ENCODE measurements at places on chromosomes 2 and 18. TPM values are rescaled to one million over a fixed set of nuclear protein-coding genes. Genes with fewer than 3 reads are reported as not detected.
A peak's percentile ranks its signal among the peaks of the same experiment; 100 is the strongest.

The ZCCHC2 gene
- total RNA-seq: 15.0 TPM

The CCDC178 gene
- total RNA-seq: 0.19 TPM

The ZBTB7C gene
- 0.42 TPM for total RNA-seq

The HJURP gene
- 29.3 TPM for total RNA-seq

DNA sequence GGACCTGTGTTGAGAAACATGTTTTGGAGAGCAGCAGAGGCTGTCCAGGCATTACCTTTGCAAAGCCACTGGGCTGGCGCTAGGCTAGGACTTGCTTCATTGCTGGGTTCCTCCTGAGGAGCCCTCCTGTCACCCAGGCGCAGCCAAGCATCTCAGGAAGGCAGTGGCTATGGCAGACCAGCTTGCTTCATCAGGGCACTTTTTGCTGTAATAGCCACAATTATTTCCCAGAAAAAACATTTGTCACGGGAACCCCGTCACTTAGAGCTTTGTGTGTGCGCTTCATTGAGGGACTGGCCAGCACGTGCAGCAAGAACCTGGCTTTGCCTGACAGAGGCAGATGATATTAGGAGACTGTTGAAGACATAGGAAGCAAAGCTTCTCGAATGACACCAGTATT is 36.4 kb downstream of the SLC20A1 start:
- DNase-seq: no peak

DNA sequence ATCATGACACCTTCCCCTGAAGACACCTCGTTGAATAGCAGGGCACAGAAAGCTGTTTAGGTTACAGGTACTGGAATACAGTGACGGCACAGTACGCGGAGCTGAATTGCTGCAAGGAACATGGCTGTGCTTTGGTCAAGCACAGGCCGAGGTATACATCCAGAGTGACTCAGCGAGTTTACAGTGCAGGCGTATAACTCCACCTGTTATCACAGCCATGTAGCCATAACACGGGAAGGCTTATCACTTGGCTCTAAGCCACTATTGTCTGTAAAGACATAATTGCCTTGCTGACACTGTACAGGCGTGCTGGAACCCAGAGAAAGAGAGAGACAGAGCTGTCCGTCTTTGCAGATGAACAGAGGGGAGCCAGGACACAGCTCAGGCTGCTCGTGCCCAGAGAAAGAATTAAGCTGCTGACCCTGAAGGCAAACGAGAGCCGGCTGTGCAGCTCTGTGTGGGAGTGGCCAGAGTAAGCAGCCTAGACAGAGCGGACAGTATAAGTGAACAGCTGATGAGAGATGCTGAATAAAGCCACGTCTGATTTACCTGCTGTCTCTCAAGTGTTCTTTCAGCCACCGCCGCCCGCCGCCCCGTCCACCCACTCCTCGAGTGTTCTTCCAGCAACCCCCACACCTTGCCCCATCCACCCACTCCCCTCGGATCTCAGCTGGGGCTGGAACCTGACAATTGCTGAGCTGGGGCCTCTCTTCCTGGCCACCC is 87.3 kb upstream of the PPP1CB start:
- DNase-seq: no peak

- DNase-seq: no peak
Measured at GRCh38 chr18:45958027-45958426, 9.1 kb downstream of the EPG5 start.

DNA sequence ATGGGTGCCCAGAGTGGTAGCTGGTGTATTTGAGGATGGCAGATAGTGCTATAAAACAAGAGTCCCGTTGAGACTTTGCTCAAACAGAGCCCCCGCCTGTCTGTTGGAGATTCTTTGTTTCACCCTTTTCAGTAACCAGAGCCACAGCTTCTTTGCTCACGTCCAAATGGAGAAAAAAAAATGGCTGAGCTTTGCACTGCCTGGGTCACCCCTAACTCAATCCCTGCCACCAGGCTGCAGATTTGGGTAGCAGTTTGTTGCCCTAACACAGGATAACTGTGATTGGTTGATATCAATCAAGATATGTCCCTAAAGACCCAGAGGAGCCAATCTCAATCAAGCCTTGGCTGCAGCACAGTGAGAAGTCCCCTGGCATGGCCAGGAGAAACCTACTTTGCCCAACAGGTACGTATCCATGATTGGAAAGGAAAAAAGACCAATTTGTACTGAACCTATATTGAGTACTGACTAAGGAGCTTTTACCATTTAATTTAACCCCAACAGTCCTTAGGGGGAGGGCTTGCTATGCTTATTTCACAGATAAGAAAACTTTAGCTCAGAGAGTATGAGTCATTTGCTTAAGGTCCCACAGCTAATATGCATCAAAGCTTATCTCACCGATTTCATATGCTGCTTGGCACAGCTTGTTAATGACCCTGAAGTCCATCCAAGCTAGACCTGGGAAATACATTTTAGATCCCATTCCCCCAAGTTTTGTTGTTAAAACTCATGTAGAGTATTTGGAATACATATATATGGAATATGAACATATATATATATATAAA is 72.0 kb upstream of the SH3BP4 start:
- peak; percentile 11 for DNase-seq

GRCh38 chr2:203280428-203281064 is 41.7 kb downstream of the CYP20A1 start:
- DNase-seq: peak; percentile 13

The BIN1 gene
- 29.6 TPM for total RNA-seq

GRCh38 chr2:72603481-72603880 is 222.4 kb downstream of the EXOC6B start:
- no peak for DNase-seq

DNA sequence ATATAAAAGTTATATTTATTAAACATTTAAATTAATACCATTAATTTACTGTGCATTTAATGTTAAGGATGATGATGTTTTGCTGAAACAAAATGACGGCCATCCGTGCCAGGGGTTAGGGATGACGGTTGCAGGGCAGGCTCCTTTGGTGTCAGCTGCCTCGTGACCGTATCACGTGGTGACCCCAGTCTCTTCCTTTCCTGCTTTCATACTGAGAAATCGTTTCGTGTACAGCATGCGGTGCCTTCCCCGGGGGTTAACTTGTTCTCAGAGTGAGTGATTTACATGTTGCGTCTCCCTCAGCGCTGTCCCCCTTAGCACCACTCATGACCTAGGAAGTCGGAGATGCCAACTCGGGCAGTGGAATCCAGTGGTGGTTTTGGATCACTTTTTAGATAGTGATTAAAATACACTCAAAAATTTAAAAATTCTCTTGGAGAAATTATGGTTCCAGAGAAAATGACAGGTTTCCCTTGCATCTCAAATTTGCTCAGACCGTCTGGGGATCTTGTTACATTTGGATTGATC is 290.8 kb downstream of the GBX2 start:
- no peak for DNase-seq

The DRC1 gene
- total RNA-seq: not detected

GRCh38 chr2:237790353-237790752 is 8.2 kb upstream of the RBM44 start:
- DNase-seq: no peak

The ELAC1 gene
- total RNA-seq: 10.8 TPM

The UGT1A4 gene
- total RNA-seq: 0.12 TPM

The UGT1A10 gene
- total RNA-seq: not detected

GRCh38 chr2:165718610-165719210 is 75.3 kb downstream of the GALNT3 start:
- no peak for DNase-seq

DNA sequence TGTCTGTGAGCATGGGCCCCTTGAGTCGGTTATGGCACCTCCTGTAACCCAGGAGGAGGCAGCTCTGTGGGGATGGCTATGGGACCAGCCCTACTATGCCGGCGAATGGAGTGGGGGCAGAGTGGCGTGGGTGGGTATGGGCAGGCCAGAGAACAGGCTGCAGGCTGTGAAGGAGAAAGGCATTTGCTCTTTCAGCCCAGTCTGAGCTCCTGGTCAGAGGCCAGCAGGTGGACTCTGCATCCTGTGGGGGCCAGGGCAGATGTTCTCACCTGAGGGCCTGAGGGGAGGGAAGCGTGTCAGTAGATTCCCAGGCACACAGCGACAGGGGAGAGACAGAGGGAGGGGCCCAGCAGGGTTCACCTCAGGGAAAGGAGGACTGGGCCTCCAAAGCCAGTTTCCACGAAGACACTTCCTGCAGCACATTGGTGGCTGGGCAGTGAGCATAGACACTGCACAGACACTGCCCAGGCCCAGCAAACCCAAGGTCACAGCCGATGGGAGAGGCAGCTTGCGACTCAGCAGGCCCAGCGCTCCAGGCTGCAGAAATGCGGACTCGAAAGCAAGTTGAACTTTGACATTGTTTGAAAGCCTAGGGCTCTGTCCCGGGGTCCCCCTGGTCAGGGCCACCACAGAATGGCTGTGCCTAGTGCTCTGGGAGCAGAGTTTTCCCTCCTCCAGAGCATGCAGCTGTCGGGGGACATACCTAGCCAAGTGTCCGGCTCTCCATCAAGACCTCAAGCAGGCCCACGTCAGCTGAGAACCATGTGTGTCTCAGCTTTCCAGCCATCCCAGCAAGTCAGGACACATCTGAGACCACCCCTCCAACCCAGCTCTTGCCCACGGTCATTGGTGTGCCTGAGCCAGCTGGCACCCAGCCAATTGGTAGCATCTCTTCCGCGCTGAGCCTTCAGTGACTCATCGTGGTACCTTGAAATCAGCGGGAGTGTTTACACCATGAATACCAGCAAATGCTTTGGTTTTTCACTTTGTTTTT is 53.8 kb downstream of the TGOLN2 start:
- DNase-seq: peak; percentile 94

DNA sequence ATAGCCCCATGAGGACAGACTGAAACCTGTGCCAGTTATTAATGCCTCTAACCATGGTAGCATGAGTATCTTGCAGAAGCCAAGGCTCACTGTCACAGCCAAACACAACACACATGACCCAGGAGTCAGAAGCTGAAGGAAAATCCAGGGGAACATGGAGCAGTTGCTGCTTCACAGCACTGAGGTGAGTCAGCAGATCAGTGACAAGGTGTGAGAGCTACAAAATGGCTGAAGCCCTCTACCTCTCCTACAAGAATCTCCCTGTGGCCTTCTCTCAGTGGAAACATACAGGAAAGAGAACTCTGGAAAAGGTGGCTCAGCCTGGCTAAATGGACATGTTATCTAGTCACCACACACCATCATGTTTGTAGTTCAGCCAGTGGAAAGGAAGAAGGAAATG is 93.5 kb downstream of the NAB1 start:
- no peak for DNase-seq

GRCh38 chr2:217626926-217627325 is 375.9 kb downstream of the TNS1 start:
- DNase-seq: no peak

DNA sequence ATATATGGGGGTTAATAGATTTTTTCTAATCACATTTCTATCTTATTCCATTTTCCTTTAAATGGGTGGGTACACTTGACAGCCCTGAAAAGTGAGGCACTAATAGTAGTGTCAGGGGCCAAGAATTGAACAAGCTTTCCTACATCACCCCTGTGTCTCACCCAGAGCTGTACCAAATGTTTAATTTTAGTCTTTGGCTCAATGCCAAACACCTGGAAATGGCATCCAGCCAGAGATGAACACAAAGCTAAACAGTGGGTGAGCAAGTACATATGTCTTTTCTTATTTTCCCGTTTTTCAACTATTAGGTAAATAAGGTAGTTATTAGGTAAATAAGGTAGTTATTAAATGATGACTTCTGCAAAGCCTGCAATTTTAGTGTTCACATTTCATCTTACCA is 276.3 kb upstream of the ERBB4 start:
- peak; percentile 10 for DNase-seq

The RIT2 gene
- total RNA-seq: not detected

GRCh38 chr2:75517547-75518230 is 43.0 kb downstream of the EVA1A start:
- DNase-seq: no peak

DNA sequence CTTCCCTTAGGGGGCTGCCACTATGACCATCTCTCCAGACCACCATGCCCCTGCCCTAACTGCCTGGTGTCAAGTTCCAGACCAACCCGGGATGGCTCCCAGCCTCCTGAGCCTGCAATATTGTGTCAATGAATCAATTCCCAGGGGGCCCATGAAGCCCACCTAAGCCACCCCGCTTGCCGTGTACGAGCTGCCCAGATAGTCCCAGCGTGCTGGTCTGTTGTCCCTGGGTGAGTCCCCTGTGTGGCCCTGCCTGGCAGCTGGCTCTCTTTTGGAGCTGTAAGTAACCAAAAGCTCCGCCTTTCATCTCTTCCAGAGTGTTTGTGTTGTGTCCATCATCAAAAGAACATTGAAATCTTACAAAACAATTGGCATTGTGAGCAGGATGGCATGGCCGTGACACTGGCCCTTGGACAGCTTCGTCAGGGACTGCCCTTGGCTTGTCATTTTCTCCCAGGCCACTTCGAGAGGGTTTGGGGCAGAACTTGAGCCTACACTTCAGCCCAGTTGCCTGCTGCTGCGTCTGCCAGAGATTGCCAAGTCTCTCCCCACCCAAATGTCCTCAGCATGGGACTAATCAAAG is 11.3 kb upstream of the MAL start:
- no peak for DNase-seq

The MYO7B gene
- not detected for total RNA-seq

DNA sequence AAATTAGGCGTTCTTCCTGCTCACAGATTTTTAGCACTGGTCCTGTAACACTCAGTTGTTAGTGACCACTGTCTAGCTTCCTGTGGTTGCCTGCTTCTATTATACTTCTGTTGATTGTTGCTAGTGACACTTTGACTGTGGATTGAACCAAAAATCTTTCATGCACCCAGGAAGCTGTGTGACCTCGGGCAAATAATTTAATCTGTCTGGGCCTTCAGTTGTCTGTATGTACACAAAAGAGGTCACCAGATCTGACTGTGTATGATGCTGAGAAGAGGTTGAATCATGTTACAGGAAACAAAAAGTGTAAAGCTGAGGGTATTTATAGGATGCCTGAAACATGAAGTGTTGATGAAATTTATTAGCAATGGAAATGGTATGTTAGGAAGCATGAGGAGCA is 12.7 kb downstream of the ICOS start:
- DNase-seq: no peak

The IL36A gene
- not detected for total RNA-seq

DNA sequence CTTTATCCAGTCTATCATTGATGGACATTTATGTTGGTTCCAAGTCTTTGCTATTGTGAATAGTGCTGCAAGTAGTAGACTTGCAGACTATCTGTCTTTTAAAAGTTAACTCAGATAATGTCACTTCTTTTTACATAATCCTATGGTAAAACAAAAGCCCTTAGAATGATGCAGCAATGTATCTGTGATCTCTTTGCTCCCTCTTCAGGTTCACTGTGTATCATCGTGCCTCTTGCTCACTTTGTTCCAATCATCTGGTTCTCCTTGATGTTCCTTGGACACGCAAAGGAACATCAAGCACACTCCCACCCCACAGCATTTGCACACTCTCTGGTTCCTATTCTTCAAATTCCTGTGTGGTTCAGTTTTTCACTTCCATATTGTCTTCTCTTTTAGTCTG is 472.5 kb upstream of the ZNF804A start:
- DNase-seq: peak; percentile 4

The CHMP1B gene
- 39.7 TPM for total RNA-seq

- no peak for DNase-seq
Measured at GRCh38 chr2:165471349-165471950, 2.0 kb downstream of the CSRNP3 start.

Data from MCF 10A (cell line).